Muscle of leg (tissue), 16 donors: ENCODE measurements at places on chromosomes 16 and 17. TPM values are rescaled to one million over a fixed set of nuclear protein-coding genes. Genes with fewer than 3 reads are reported as not detected.
A peak's percentile ranks its signal among the peaks of the same experiment; 100 is the strongest.

GRCh38 chr16:15427648-15428239, 6.6 kb upstream of the BMERB1 start:
- peak; percentile 91 for DNase-seq

- peak; percentile 79 for DNase-seq
Measured at GRCh38 chr17:76725580-76726230, 701 bp downstream of the JMJD6 start.

- no peak for DNase-seq
Measured at GRCh38 chr16:1637526-1637925, 25.4 kb downstream of the CRAMP1 start.

The NPIPB6 gene
- 0.39 TPM for polyA plus RNA-seq

The ST6GALNAC1 gene
- 8.5 TPM for polyA plus RNA-seq

DNA sequence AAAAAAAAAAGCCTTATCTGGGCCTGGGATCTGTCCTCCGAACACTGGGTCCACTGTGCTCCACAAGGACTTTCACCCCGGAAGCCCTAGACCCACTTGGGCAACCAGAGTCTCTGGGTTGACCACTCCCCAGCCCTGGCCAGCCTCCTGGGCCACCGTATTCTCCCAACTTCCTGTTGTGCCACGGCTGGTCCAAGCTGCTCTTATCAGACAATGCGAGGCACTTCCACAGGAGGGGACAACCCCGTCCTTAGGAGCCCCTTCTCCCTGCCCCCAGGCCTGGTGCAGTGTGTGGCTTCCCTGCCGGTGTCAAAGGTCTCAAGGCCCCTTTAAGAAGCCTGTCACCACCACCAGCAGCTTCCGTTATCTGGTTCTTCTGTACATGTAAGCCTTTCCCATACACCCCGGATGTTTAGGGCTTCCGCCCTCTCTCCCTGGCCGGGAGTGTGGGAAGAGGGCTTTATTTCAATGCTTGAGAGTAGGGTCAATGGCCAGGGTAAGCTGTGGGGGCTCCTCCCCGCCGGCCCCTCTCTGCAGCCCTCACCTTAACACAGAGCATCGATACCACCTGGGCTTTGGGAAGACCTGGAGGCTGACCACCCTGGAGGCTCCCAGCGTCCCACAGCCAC, 313.0 kb downstream of the SEC14L1 start:
- DNase-seq = no peak

The KIF2B gene
- polyA plus RNA-seq = not detected

The PPM1E gene
- 0.85 TPM for polyA plus RNA-seq

DNA sequence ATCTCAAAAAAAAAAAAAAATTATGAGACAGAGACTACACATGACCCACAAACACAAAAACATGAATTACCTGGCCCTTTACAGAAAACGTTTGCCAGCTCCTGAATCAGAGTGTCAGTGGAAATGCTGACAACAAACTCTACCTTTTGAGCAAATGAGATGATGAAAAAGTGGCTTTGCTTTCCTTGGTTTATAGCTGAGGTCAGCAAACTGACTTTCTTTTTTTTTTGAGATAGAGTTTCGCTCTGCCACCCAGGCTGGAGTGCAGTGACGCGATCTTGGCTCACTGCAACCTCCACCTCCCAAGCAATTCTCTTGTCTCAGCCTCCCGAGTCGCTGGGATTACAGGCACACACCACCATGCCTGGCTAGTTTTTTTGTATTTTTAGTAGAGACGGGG, 46.3 kb downstream of the ZCCHC14 start:
- no peak for DNase-seq

- DNase-seq = peak; percentile 49
Measured at GRCh38 chr16:89863741-89864526, 9.5 kb upstream of the TCF25 start.

DNA sequence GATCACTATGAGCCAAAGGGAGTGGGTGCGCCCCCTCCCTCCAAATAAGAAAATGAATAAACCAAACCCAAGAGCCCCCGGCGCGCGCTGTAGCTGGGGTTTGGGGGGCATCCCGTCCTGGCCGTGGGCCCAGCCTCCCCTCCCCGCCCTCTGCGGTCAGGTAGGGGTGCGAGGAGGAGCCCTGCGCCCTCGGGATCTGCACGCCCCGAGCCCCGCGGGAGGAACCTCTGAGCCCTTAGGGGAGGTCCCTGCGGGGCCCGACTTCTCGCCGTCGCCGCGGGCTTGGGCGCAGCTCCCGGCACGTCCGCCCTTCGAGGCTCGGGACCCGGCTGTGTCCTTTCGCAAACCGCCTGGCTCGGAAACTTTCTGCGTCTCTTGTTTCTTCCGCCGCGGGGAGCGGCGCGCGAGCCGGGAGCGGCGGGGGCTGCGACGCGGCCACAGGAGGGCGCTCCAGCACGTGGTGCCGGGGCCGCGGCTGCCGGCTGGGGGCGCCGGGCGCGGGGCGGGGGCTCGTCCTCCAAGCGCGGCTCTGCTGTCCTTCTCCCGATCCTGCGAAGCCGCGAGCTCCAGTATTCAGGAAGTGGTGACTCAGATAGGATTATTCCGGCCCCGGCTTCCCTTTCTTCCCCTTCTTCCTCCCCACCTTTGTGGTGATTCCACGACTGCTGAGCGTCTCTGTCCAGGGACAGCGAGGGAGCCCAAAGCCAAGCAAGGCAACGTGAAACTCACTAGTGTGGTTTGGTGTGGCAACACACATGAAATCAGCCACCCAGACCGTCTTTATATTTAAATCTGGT, 1.6 kb downstream of the PITPNC1 start:
- peak; percentile 90 for DNase-seq

GRCh38 chr16:27214084-27214961, 11.0 kb downstream of the KDM8 start:
- no peak for DNase-seq

GRCh38 chr16:17304106-17304490, 166.7 kb downstream of the XYLT1 start:
- DNase-seq = no peak

DNA sequence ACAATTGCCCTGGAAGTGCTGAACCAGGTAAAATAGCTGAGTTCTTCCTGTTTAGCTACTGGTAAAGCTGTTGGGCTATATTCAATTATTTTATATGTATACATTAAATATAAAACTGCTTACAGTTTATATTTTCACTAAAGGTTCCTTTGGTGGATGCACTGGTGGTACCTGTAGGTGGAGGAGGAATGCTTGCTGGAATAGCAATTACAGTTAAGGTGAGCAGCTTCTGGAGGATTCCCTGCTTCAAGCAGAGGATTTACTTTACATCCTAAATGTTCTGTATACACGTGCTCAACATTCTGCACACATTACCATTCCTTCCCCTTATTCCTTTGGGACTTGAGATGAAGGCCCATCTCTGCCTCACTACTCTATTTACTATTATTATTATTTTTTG, 14.9 kb downstream of the TSR1 start:
- DNase-seq = no peak

DNA sequence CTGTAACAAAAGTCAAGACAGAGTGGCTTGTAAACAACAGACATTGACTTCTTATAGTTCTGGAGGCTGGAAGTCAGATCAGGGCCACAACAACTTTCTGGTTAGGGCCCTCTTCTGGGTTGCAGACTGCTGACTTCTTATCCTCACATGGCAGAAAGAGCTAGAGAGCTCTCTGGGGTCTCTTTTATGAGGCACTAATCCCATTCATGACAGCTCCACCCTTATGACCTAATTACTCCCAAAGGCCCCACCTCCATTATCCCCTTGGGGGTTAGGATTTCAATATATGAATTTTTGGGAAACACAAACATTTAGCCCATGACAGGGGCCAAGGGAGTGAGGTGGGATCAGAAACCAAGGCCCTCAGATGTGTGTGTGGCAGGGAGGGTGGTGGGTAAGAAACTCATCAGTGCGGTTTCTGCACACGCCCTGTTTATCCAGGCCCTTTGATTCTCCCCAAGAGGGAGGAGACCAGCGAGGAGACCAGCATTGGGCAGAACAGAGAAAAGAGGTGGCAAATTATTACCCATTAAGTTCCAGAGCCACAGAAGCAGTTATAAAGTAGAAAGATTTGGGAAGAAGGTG, 74.8 kb downstream of the UTP18 start:
- DNase-seq = no peak

The FAM20A gene
- polyA plus RNA-seq = 10.5 TPM

GRCh38 chr16:83472776-83473501, 334.8 kb upstream of the HSBP1 start:
- DNase-seq = no peak

The APOBR gene
- polyA plus RNA-seq = 0.88 TPM
